Stimulated activated CD4-positive, alpha-beta T cell treated with anti-CD3 and anti-CD28 coated beads, Interleukin-1b, Interleukin-23, amount 100 ng/mL, for 4 hours (primary cell): ENCODE measurements at places on chromosomes 5 and 9.

DNA sequence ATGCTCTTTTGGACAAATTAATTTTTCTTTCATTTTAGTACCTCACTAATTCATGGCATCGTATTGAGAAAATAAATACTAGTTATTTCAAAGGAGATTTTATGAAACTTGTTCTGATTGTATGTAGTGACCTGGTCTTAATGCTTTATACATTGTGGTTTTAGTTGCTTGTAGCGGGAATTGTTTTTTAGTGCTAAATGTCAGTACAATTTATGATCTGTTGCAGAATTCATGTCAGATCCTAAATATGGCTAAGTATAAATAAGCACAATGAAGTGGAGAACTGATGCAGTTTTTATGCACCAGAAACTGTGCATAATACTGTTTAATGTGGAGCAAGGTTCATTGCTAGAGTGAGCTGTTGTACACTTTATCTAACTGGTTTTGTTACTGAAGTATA lies 308.8 kb downstream of the PJA2 start:
- no peak for DNase-seq

- no peak for DNase-seq
Observed at GRCh38 chr5:4137781-4138180, 542.1 kb downstream of the IRX1 start.

DNA sequence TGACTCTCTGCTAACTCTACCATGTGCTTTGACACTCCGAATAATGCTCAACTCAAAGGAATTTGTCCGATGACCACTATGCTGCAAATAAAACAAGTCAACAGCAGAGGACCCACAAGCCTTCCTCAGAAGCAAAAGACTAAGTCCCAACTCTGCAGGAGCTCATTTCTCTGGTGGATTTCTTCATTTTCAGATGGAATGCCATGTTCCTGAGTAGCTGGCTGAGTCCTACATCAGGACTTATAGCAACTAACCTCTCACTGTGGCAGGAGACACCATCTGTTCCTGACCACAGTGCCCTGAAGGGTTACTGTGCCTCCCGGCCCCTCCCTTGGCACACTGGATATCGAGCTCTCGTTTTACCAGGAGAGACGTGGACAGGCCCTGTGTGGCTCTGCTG lies 20.8 kb downstream of the LHFPL2 start:
- DNase-seq, result no peak

- no peak for DNase-seq
Observed at GRCh38 chr5:113846941-113847340, 333.4 kb downstream of the YTHDC2 start.

DNA sequence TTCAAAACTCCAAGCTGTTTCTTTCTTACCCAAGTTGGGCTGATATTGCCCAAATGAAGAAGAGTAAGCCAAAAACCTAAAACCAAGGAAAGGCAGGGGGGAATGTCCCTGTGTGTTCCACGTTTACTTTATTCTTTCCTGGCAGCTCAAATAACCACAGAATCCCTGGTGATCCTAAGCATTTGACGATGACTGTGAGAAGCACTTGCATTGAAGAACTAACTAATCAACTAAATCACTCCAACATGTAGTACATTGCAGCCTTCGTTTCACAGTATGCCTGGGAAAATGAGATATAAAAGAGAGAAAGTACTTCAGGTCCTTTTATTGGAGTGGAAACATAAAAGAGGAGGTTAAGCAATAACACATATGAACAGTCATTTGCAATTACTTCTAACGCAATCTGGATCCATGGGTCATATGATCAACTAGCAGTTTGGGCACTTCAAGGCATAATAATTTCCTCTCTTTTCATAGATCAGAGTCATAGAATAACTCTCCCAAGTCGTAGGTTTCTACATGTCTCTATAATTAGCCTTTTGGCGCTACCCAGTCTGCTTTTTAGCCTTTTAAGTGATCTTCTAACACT lies 338.4 kb downstream of the TMEM167A start:
- DNase-seq, result no peak

DNA sequence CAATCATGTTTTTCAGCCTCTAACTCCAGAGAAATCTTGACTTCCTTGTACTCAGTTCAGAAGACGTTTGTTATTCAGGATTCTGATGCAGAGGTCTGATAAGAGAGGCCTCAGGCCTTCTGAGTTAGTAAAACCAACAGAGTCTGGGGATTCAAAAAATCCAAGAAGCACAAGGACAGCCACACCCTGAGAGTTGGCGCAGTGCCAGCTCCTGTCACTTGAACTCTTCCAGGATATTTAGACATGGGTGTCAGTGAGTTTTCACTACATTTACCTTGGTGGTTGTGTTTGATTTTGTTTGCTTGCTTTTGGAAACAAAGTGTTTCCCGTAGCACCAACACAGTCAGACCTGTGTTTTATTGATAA lies 41.6 kb upstream of the PDE8B start:
- no peak for DNase-seq

DNA sequence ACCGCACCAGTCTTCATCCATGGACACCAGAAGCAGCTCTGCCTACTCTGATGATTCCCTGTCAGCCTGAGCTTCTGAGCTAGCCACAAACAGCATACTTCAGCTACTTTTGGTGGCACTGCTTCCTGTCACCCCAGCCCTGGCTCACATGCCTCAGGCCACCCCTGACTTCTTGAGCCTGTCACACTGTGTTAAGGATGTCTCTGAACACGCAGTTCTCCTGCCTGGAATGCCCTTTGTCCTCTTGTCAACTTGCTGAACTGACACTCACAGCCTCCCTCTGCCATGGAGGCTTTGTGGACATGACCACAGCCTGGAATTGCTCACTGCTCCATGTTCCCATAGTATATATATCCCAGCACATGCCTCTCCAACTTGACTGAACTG lies 7.2 kb downstream of the MACROH2A1 start:
- no peak for DNase-seq

DNA sequence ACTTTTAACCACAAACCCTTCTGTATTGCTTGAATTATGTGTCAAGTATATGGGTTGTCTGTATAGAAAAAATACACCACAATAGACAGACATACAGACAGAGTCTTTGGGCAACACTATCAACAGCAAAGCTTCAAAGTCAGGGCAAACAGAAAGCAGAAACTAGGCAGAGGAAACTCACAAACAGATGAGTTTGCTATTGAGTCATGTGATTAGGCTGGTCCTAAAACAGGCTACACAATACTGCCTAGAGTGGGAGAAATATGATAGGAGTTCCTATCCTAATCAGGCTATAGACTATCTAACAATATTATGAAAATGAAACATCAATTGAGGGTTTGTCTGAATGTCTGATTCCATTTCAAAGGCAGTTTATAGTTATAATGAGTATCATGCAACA lies 156.4 kb downstream of the EDIL3 start:
- DNase-seq, result no peak

DNA sequence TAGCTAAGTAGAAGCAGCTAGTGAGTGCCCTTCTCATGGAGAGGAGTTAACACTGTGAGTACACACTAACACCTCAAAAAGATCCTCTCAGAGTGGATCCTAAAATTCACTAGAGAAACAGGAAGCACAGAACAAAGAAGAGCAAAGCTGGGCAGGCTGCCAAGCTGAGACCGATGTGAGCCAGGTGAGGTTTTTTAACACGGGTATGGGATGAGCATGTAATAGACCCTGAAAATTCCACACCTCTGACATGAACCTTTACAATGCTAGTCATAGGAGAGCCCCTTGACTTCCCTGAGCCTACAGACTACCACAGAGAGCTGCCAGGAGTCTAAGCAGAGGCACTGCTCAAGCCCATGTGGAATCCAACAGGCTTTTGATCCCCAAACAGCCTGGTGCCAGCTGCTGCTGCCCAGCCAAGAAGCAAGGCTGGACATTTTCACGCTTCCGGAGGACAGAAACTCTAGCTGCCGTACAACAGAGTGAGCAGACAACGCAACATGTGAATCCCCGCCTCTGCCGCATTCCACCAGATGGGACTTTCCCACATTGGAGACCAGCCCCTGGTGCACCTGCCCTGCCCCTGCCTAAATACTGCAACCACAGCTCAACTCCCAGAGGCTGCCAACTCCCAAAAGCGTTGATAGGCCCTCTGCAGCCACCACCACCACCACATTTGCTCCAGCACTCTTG lies 280.8 kb downstream of the CDH10 start:
- no peak for DNase-seq

DNA sequence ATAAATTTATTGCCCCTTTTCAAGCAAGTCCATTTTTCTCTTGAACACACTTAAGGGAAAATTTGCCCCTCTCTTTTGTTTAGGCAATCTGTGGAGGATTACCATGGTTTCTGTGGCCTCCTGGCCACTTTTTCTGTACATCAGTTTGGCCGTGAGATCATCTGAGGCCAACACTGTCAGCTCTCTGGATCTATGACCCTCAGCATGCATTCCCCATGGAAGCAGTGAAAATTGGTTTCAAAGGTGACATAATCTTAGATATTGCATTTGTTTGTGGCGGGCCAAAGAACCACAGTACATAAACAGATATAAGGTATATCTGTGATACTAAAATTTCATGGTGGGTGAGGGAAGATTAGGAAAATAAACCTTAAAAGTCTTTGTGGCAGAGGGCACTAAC lies 4.6 kb upstream of the ZNF474 start:
- no peak for DNase-seq

GRCh38 chr5:159805021-159805420 lies 111.3 kb upstream of the ADRA1B start:
- no peak for DNase-seq
